ENCODE measurements at places on chromosomes 11 and 22.

GRCh38 chr22:40326905-40327735, 19.2 kb upstream of the ADSL start:
- DNase-seq, result no peak

- DNase-seq, result no peak
Observed at GRCh38 chr22:35896111-35896705, 132.4 kb downstream of the RBFOX2 start.

- no peak for DNase-seq
Observed at GRCh38 chr11:789943-790342, at the start of gene CEND1. Gene CEND1 (minus strand): TSS chr11:790090. CDS start chr11:788576, 1,514 bp downstream.

DNA sequence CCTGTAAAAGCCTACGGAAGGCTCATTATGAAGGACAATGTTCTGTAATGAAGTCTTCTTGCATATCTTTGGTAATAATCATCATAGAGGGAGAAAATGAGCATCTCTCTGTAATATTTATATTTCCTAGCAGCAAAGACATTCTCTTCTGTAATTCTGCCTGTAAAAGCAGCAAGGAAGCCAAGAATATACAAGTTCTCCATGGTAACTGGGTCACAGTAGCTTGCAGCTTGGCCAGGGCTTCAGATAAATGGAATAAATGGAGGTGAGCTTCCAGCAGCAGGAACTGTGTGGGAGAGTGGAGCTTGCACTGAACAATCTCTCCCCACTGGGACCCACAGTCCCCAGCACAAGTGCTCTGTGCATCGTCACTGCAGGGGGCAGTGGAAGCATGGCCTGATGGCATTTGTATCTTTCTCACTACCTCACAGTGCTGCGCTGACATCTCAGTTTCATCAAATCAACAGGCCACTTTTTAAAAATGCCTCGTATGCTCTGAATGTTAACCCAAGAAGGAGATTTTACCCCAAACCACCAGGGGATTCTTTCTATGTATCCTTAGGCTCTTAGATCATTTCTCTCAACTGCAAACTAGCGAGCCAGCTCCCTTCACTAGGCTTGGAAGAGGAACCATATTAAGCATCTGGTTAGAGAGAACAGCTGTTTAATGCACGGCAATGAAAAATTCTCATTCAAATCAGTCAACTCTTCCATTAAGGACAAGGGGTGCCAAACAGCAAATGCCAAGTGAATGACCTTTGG, 1059.7 kb downstream of the OPCML start:
- no peak for DNase-seq

DNA sequence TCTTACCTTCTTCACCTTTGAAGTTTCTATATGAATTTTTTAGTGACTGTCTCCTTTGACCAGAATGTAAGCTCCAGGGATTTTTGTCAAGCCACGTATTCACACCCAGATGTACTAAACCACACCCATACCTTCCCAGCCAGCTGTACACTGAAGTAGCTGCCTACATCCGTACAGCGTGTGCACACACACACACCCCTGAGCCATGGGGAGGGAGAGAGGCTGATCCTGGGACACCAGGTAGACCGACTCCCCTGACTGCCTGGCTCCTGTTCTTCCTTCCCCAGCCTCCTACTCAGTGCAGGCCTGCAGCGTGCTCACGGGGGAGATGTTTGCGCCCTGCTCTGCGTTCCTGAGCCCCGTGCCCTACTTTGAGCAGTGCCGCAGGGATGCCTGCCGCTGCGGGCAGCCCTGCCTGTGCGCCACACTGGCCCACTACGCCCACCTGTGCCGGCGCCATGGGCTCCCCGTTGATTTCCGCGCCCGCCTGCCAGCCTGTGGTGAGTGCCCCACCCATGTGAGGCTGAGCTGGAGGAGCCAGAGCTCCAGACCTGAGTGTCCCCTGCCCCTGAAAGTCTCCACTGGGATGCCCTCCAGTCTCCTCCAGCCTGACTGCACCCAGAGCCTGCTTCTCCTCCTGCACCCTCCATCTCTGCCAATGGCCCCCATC, 25.9 kb downstream of the OTOG start:
- DNase-seq, result no peak

GRCh38 chr11:68890490-68891231, 13.0 kb downstream of the MRPL21 start:
- DNase-seq, result no peak

- no peak for DNase-seq
Observed at GRCh38 chr22:46111645-46112306, 38.5 kb upstream of the PPARA start.

GRCh38 chr11:86593833-86594232, 78.6 kb downstream of the ME3 start:
- no peak for DNase-seq

DNA sequence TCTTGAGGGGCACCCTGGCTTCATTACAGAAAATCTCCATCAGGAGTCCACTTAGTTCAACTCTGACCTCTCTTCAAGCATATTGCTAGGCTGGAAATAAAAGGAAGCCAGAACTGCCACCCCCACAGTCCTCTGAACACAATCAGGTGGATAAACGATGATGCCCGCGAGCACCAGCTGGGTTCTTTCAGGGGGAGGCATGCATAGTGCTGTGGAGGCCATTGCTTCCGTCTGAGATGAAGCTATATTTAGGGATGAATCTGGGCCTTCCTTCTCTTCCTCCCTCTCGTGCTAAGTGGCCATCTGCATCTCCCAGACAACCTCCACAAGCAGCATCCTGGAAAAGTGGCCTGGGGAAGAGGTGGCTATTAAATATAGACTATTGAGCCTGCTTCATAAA, 3.9 kb upstream of the MICAL2 start:
- no peak for DNase-seq

DNA sequence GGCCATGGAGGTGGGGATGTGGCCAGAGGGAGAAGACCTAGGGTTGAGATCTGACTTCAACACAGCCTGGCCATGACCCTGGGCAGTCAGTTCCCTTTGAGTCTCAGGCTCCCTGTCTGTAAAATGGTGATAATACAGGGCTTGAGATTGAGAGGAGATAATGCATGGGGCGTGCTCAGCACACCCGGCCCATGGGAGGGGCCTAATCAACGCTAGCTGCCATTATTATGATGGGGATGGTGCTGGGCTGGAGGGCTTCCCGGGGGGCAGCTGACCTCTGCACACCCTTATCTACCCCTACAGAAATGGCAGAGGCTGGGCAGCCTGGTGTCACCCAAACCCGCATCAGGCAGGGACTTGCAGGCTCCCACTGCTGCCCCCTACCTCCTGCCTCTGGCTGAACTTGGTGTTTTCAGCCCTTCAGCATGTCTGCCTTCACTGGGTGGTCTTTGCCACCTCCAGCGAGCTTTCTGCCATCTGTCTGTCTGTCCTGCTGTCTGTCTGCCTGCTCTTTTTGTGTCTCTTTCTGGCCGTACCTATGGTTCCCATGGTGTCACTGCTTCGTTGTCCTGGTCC, 84.5 kb downstream of the CACNA1I start:
- no peak for DNase-seq

GRCh38 chr11:120517390-120517761, 5.8 kb downstream of the GRIK4 start:
- no peak for DNase-seq

DNA sequence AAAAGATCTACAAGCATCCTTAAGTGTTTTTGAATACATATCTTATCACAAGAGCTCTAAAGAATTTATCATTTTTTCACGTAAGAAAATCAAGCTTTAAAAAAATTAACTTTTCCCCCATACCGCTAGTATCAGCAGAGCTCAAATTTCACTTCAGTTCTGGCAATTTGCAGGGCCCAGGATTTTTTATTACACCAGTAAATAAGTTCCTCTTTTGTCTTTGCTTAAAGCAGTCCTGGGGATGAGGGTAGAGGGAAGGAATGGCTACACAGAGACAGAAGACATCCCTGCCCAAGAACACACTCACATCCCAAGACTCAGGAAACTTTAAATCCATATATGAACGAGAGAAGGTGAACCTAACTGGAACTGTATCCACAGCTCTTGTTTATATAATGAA, 22.6 kb upstream of the SORL1 start:
- DNase-seq, result no peak

DNA sequence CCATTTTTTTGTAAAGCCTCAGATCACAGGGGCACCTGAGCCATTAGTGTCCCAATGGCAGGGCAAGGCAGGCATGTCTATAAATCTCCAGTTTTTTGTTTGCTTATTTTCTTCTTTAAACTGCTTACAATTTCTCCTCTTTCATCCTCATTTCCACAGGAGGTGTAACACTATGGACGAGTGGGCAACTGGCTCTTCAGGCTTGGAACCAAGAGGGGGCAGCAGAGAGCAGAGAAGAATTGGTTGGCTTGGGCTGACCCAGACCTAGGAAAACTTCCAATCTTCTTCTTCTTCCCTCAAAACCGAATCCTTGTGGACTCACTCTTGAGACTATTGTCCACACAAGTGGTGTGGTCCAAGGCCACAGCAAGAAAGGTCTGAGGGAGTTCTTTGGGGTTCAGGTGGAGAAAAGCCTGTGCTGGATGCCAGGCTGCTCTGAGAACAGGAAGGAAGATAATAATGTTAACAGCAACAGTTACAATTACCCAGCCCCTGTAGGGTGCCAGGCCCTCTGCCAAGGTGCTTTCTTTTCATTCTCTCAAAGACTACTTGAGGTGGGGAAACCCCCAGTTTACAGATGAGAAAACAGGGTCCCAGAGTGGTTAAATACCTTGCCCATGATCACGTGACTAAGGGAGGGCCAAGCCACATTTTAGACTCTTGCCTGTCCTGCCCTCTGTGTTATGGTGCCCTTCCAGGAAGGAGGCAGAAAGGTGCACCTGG, 70.7 kb upstream of the E2F8 start:
- DNase-seq, result no peak

GRCh38 chr11:62044639-62045121, 77.2 kb upstream of the FTH1 start:
- no peak for DNase-seq

DNA sequence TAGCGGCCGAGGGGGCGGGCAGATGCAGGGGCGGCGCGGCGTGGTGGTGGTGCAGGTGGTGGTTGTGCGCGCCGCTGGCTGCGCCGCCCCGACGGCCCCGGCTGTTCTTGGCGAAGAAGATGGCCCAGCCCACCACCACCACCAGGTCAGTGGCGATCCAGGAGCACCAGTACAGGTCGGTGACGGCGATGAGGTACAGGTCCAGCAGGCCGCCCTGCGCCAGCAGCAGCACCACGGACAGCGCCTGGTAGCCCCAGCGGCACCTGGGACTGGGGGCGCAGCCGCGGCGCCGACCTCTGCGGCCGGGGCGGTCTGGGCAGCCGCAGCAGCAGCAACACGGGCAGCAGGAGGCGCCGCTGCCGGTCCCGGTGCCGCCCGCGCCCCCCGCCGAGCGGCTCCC, 879 bp downstream of the TMEM121B start:
- no peak for DNase-seq

DNA sequence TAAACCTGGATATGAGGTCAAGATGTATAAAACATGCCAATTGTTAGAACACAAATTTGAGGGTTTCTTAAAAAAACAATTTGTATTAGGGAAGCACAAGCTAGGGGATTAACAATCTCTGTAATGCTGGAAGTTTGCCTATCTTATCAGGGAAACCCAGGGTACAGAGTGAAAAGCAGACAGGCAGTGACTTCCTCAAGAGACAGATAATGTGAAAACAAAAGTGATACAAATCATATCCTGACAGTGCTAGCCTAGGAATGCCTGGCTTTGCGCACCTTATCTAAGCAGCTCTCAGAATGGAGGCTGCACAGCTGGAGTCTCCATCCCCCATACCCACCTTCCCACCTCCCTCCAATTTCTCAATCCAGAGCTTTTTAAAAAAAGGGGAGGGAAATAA, 22.5 kb upstream of the RBX1 start:
- no peak for DNase-seq

DNA sequence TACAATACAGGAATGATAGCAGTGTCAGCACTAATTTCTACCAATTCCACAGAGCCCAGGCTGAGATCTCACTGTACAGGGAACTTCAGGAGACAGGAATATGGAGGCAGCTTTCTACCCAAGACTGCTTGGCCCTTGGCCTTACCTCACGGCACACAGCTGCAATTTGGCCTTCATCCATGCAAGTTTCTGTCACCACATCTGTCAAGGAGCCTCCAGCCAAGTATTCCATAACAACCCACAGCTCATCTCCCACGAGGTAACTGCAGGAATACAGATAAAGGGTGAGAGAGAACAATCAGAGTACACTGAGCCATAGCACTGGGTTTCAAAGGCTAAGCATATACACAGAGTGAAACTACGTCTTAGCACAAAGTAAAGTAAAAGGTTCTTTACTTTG, 39.0 kb upstream of the GDPD4 start:
- DNase-seq, result no peak

DNA sequence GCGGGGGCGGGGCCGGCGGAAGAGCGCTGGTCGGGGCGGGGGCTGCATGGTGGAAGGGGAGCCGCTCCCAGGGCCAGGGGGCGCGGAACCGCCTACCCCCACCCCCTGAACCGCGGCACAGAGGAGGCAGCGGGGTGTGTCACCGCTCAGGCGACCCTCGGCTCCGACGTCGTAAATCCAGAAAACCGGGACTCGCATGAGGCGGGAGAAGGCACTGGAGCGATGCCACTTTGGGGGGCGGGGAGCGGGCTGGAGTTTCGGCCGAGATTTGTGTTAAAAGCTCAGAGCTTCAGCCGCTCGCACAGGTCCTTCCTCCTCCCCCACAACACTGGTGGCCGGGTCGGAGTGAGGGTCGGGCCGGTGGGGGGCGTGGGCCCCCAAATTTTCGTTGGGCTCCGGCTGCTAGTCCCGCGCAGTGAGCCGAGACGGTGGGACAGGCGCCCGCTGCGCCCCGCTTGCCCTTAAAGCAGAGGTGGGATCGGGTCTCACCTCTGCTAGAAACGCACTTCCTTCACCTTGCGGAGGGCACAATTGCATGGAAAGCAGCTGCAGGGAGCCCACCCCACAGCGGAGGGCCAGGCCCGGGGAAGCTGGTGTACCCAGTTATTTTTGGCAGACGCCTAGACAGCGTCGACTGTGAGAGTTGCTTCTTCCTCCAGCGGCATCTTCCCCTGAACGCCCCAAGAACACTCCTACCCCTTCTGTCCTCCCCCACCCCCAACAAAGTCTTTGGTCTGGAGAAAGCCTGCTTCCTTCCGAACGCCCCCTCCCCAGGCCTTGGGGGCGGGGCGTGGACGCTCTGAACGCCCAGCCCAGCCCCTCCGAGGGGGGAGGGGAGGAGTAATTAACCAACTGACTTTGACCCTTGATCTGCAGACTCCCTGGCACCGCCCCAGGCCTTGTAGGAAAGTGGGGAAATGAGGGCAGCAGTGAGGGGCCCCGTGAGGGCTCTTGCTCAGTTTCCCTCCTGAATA, 1.1 kb downstream of the OVOL1 start:
- no peak for DNase-seq

DNA sequence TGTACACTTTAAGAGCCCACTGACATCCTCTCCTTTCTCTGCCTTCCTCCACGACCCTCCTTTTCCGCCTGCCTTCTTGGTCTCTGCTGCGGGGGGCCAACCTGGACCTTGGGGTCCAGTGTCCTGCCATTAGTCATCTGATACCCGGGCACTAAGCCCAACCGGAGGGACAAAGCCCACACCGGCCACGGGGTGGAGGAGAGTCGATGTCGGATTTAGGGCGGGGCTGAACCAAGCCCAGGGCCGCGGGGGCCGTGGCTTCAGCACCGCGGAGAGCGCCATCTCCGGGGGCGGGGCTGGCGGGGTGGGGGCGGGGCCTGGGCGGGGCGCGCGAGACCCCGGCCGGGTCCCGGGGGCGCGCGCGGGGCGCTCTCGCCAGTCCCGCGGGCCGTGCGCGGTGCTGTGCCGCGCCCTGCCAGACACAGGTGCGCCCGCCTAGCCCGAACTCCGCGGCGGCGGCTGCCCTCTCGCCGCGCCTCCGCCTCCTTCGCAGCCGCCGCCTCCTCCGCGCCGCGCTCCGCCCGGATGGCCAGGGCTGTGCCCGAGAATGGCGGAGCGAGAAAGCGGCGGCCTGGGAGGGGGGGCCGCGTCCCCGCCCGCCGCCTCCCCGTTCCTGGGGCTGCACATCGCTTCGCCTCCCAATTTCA, at the start of gene MAPK8IP1:
Gene MAPK8IP1, plus strand, starts transcription at position 378 of the 647 bp plus-strand sequence. Its CDS starts 170 bp downstream, at position 548.
- DNase-seq, result no peak

Measured in GM12864 (cell line).